ENCODE measurements at places on chromosomes 7 and 10.

GRCh38 chr7:104272767-104273384 lies 55.5 kb upstream of the LHFPL3 start:
- no peak for DNase-seq

DNA sequence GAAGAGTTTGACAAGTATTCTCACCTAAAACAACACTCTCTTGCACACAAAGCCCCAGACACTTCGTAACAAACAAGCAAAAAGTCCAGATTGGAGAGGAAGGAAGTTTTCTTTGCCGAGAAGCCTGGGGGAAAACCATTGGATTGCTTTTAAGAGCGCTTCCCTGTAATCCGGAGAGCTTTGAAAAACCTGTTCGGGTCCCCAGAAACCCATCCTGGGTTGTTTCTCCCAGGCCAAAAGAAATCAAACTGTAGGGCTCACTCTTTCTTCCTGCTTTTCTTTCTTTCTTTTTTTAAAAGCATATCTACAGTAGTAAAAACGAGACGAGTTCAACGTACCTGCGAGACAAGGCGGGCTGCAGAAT lies 655 bp downstream of the SP8 start:
- DNase-seq = no peak

DNA sequence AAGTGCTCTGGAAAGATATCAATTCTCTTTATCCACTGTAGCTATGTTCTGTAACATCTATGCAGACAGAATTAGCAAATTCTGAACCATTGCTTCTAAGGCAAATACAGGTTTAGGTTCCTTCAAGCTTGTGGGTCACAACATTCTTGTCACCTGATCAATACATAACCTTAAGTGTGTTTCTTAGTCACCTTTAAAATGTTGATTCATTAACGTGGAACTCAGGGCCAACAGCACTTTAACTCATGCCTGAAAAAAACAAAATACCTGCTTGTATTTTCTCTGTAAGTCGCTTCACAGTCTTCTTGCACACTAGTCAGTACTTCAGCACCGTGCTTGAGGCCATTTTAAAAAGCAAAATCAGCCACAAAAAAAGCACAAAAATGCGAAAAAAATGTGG lies 35.2 kb upstream of the TRIL start:
- no peak for DNase-seq

DNA sequence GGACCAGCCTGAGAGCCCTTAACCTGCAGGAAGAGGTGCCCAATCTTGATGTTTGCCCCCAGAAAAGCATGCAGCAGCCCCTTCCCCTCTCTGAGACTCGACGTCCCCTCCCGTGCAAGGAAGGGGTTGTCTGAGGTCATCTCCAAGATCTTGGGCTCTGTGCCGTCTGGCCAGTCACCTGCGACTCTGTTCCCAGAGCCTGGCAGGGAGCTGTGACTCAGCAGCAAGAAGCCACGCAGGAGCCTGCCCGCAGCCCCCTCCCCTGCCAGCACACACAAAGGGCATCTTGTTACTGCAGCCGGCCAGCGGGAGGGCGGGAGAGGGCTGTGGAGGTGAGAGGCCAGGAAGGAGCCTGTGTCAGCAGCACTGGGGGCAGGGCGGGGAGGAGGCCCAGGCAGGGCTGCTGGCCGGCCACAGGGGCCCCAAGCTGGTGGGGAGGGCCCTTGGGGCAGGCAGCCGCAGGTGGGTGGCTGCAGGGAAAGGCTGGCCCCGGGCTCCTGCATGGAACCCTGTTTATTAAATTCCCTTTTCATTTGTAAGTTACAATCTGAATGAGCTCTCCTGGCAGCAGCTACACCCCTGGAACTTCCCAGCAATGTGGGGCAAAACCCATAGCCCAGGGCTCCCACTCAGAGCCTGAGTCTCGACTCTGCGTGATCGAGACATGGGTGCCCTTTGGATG lies 103.7 kb upstream of the ZMIZ1 start:
- no peak for DNase-seq
